SJCRH30 (cell line): ENCODE measurements at places on chromosomes 12 and 14. TPM values are rescaled to one million over a fixed set of nuclear protein-coding genes. Genes with fewer than 3 reads are reported as not detected.

The CDK4 gene
- total RNA-seq = 5,376 and 5,685 TPM in 2 replicates

The KICS2 gene
- 8.6 and 9.7 TPM in 2 replicates for total RNA-seq

The TMTC1 gene
- 121 and 129 TPM in 2 replicates for total RNA-seq

The FBXO33 gene
- total RNA-seq = 15.3 TPM in 2 replicates

The GPRC5D gene
- total RNA-seq = not detected in 2 replicates

DNA sequence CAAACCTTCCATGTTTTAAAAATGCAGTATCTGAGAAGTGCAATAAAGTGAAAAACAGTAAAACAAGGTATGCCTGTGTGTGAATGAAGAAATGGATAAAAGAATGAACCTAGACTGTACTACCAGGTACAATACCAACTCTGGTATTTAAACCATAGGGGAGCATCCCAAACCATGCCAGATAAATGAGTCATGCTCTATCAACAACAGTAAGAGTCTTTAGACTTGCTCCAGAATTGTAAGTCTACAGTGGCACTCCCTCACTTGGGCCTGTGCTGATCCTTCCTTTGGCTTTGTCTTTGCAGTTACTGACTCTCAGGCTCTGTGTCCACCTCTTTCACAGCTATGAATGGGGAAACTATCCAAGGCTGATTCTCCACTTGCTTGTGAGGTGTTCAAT, 38.1 kb downstream of the BBS10 start:
- no peak overlapping the region for H3K27ac ChIP-seq
- H3K4me1 ChIP-seq = no peaks in the 10 kb centered on the region
- no peaks in the 10 kb centered on the region for H3K27me3 ChIP-seq
- DNase-seq = no peak
- no peak overlapping the region for H3K4me3 ChIP-seq

- H3K27me3 ChIP-seq = no peaks in the 10 kb centered on the region
- H3K4me3 ChIP-seq = no peak overlapping the region
- DNase-seq = no peak
- no peaks in the 10 kb centered on the region for H3K4me1 ChIP-seq
- H3K27ac ChIP-seq = no peak overlapping the region
These were observed 41.5 kb upstream of the GLIPR1 start for GRCh38 chr12:75439048-75439447.

DNA sequence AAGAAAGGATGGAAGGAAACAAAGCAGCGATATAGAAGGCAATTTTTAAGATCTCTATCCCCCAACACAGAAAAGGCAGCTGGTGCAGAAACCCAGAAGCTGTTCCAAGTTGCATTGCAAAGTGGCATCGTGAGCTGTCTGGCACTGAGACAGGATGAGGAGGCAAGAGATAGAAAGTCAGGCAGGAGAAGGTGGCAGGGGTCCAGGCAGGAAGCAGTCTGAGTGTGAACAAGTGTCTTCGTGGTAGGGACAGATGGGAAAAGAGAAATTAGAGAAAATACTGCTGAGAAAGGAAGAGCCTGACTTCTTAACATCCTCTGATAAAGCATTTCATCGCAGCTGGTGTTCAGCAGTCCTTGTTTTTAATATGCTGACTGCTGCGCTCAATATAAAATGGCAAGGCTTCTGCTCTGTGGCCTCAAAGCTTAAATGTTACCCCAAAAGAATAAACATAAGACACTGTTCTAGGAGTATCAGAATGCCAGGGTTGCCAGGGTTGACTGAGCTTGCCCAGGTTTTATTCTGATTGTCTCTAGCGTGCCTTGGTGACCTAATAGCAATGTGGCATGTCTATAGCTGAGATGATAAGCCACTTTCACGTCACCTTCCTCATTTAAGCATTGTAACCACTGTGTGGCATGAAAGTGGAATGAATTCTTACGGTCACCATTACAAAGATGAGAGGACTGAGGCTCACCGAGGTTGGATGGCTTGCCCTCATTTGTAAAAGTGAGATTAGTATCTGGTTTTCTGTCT, 397.6 kb downstream of the NUAK1 start:
- no peaks in the 10 kb centered on the region for H3K36me3 ChIP-seq
- no peak overlapping the region for H3K27ac ChIP-seq
- no peak for DNase-seq
- no peak overlapping the region for H3K4me3 ChIP-seq
- no peaks in the 10 kb centered on the region for H3K27me3 ChIP-seq

- H3K27me3 ChIP-seq = no peaks in the 10 kb centered on the region
- no peak overlapping the region for H3K4me3 ChIP-seq
- peaks cover 2% of the 10 kb centered on the region; the same call in 1 of the 2 replicates for H3K36me3 ChIP-seq
- no peak for DNase-seq
These were observed 17.1 kb upstream of the AMN start for GRCh38 chr14:102905116-102906108.
